ENCODE measurements at places on chromosomes 1 and 21. TPM values are rescaled to one million over a fixed set of nuclear protein-coding genes. Genes with fewer than 3 reads are reported as not detected.

The ANXA9 gene
- 3.2 TPM for polyA plus RNA-seq

The TMCO4 gene
- polyA plus RNA-seq: 10.4 TPM

The RAB3B gene
- polyA plus RNA-seq: 4.1 TPM

The NES gene
- 26.5 TPM for polyA plus RNA-seq

The GJB3 gene
- 0.21 TPM for polyA plus RNA-seq

The OVAAL gene
- not detected for polyA plus RNA-seq

The LIN28A gene
- 0.03 TPM for polyA plus RNA-seq

The CFAP126 gene
- 0.15 TPM for polyA plus RNA-seq

The VAMP4 gene
- polyA plus RNA-seq: 9.9 TPM

The OR2T35 gene
- not detected for polyA plus RNA-seq

The BNIPL gene
- polyA plus RNA-seq: 1.3 TPM

The SIM2 gene
- polyA plus RNA-seq: 0.58 TPM

The COL16A1 gene
- polyA plus RNA-seq: 188 TPM

The PEX10 gene
- polyA plus RNA-seq: 20.5 TPM

The MPL gene
- 0.21 TPM for polyA plus RNA-seq

The VAV3 gene
- polyA plus RNA-seq: 18.3 TPM

The GJB4 gene
- 0.10 TPM for polyA plus RNA-seq

The NUF2 gene
- 9.9 TPM for polyA plus RNA-seq

The ICOSLG gene
- polyA plus RNA-seq: 3.0 TPM

The CHIA gene
- not detected for polyA plus RNA-seq

The CADM3 gene
- 14.5 TPM for polyA plus RNA-seq

The RGS16 gene
- 2.3 TPM for polyA plus RNA-seq

The MAP3K21 gene
- 11.0 TPM for polyA plus RNA-seq

The C1orf115 gene
- polyA plus RNA-seq: 154 TPM

The GATAD2B gene
- 13.5 TPM for polyA plus RNA-seq
